ENCODE measurements at places on chromosomes 12 and 14.

DNA sequence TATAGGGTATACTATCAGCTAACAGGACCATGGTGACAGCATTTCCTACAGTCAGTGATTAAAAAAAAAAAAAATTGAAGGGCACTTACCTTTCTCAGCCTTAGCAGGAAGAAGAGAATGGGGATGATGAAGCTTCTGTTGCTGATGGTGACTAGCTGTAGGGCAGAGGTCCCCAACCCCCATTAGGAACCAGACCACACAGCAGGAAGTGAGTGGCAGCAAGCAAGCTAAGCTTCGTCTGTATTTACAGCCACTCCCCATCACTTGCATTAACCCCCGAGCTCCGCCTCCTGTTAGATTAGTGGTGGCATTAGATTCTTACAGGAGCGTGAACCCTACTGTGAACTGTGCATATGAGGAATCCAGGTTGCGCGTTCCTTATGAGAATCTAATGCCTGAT, 91.3 kb upstream of the USP44 start:
- DNase-seq: no peak

- DNase-seq: no peak
These were observed 21.1 kb downstream of the ZFHX2 start for GRCh38 chr14:23530375-23531055.

DNA sequence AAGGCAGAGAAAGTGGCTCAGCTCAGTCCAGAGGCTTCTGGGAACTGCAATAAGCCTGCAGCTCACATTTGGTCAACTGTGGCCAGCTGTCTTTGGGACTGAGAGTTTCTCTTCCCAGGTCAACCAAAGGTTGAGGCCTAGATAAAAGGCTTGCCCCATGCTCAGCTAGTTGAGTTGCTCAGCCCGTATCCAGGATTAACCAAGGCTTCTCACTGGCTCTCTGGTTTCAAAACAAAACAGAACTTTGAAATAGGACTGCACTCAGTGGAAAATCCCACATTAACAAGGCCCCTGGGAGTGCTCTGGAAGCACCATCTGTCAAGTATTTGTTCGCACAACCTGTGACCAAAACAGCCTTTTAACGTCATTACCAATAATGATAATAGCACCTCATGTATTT, 40.3 kb upstream of the NUAK1 start:
- DNase-seq: no peak

DNA sequence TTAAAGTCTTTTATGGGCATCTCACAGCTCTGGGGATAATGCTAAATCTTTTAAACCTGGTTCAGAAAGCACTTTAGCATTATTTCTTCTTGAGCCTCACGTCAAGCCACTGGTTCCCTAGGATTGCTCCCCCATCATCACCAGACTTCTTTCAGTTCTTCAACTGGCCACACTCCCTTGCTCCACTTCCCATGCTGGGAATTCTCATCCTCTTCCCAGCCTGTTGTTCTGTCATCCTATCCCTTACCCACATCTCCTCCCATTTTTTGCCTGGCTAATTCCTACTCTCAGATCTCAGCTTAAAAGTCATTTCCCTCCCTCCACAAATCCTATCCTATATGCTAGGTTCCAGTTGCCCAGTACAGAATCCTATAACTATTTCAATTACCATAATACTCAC, 14.4 kb downstream of the FERMT2 start:
- no peak for DNase-seq

DNA sequence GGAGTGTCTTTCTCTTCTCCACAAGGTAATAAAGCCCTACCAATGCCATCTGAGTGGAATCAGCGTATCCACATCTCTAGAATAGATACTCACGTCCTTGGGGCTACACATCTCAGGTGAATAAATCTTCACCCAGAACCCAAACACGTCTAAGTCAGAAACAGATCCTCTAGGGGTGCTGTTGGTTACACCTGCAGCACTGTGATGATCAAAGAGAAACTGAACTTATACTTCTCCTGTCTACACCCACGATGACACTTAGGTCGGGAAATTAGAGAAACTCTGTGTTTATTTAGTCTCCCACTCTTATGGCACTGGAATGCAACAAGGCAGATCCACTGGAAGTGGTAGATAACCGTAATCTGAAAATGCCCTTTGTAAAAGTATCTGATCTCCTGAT, 46.2 kb downstream of the WIF1 start:
- DNase-seq: no peak

DNA sequence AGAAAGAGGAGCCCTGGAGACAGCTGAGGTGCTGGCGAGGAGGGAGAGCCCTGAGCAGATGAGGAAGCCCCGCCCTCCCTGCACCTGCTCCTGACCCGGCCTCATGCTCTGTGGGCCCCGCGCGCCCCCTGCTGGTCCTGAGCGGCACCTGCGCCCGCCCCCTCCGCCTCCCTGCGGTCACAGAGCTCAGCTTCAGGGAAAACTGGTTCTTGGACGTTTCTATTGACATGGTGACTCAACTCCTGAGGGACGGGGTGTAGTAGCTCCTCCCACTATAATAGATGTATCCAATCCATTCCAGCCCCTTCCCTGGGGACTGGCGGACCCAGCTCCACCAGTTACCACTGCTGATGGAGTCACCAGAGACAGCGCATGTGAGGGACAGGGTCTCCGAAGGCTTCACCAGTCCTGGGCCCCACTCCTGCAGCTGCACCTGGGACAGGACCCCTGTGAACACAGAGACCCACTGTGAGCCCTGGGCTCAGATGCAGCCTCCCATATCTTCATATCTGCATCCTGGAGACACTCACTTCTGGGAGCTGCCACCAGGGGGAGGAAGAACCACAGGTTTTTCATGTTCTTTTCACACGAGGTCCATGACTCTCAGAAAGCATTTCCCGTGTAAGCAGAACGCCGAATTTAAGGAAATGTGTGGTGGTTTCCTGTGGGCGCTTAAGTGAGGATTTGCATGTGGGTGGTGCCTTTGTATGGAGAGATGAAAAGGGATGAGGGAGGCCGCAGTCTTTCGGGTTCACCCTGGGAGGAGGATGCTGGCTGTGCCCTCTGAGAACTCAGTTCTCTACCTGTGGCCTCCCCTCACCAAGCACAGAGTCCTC, 1346.4 kb downstream of the TMEM121 start:
- DNase-seq: peak; percentile 73

DNA sequence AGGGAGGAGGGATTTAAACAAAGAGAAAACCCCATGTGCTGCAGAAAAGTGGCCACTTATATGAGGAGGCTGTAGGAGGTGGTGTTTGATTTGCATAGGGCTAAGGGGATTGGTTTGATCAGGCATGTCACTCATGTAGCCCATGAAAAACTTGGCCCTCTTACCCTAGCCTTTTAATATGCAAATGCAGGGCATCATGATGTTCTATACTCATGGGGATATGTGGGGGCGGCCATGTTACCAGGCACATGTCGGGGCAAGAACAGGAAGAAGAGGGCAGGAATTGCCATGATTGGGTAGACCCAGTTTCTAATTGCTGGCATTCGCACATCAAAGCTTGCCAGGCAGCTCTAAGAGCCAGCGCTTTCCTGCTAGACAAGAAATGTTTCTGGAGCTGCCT, 28.8 kb downstream of the KLRK1 start:
- no peak for DNase-seq

DNA sequence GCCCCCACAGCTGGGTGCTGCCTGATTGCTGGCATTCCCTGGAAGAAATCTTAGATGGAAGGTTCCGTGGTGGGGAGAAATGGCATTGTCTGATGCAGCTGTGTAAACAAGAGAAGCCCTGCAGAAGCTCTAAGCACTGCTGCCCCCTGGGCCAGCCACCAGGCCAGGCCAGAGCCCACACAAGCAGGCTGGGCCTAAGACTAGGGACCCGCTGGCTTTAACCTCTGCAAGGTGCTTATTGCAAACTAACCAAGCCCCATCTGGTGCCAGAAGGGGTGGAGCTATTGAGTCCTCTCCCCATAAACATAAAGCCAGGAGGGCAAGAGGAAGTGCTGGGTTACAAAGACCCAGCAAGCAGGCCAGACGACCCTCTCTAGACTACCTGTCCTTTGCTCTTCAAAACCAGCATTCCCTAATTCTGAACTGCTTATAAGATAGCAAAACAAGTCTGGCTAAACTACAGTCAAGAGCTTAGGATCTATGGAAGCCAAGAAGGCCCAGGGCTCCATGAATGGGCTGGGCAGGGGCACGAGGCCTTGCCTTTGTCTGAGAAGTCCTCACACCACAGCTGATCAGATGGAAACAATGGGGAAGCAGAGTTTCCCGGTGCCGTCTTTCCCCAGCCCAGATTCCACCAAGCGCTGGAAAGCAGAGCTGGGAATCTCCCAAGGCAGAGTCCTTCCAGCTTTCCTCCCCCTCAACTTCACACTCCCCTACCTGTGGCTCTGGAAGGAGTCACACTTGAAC, 28.8 kb downstream of the P2RX4 start:
- no peak for DNase-seq

- no peak for DNase-seq
These were observed 105.1 kb downstream of the GCH1 start for GRCh38 chr14:54797556-54797955.

DNA sequence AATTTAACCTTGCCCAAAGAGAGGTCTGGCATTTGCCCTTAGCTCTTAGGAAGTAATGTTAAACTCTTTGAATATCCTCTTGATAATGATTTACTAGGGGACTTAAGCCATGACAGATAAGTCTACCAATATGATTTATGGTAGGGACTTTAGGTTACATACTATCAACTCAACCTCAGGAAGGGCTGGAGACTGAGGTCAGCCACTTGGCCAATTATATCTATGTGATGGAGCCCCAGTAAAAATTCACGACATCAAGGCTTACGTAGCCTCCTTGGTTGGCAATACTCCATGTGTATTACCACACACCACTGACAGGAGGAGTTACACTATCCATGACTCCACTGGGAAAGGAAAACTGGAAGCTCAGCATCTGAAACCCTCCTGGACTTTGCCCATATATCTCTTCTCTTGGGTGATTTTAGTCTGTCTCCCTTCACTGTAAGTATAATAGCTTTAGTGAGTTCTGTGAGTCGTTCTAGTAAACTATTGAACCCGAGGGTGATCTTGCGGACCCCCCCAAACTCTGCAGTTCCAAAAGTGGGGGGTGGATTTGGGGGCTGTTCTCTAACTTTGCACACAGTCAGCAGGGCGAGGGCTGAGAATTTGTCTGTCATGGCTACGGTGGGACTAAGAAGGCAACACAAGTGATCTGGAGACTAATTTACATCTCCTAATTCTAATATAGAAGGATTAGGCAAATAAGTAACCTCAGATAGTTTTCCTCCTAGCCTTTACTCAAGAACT, 62.3 kb downstream of the R3HDM2 start:
- no peak for DNase-seq

DNA sequence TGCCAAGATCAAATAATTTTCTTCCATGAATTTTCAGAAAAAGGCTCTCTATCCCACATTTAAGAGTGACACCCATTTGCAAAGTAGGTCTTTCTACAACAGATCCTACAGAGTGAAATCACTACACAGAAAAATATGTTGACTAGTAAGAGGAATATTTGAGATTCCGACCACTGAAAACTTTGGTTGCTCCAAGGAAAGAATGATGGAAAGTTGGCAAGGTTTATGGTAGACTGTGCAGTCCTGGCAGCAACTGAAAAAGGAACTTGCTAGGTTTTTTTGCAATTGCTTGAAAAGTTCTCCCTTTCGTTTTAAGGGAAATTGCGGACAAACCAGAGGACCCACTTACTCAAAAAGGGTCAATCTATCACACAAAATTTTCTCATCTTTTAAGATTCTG, 83.1 kb upstream of the TSPAN8 start:
- DNase-seq: no peak

GRCh38 chr14:35949920-35950513, 123.9 kb downstream of the BRMS1L start:
- no peak for DNase-seq

DNA sequence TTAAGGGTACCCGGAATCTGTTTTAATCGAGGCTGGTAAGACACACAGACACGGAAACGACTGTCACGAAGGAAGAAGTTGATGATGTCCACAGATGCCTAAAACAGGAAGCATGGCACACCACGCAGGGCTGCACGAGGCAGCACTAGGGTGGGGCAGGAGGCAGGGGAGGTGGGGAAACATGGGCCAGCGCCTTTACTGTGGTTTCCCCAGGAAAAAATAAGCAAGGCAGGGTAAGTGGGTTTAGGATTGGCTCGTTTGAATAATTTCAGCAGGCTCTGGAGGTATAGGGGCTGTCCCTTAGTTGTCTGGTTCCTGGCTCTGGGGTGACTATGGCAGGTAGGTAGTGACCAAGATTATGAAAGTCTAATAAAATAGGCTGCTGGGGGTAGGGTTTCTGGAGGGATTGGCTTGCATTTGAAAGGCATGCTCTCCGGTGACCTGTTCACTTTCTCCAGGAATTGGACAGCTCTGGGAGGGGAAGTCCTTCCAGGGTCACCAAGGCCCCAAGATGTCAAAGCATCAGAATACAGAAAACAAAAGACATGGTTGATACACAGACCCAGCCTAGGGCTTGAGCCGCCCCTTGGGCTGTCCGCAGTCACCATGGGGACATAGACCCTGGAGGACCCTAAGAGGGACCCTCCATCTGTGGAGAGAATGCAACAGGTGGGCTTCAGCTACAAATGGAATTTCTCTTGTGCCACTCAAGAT, 35.3 kb downstream of the MAP1LC3B2 start:
- DNase-seq: no peak

DNA sequence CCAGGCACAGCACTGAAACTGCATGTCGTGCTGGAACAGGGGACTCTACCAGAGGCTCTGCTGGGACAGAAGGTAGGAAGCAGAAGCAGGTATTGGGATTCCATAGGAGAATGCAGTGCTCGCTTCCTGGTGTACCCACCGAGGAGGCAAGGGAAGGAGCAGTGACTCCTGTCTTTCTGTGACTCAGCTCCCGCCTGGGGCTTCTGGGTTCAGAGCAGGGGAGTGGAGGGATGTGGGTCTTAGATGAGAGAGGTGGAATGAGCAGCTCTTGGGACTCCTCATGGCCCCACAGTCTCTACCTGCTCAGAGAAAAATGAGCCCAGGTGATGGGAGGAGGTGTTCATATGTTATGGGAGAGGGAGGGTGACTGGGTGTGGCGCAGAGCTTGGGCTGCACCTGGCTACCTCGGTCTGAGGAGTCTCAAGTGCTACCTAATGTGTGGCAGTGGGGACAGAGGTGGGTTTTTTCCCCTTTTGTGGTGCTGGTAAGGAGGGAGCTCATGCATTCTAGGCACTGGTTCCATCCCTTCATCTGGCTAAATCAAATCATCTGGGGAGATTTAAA, 26.3 kb downstream of the WNT5B start:
- no peak for DNase-seq

- no peak for DNase-seq
These were observed 7.4 kb upstream of the OR6J1 start for GRCh38 chr14:22651586-22651985.

- peak; percentile 26 for DNase-seq
These were observed 105.7 kb downstream of the GCH1 start for GRCh38 chr14:54796961-54797360.

GRCh38 chr12:10558301-10558700, 52.6 kb downstream of the EIF2S3B start:
- no peak for DNase-seq

DNA sequence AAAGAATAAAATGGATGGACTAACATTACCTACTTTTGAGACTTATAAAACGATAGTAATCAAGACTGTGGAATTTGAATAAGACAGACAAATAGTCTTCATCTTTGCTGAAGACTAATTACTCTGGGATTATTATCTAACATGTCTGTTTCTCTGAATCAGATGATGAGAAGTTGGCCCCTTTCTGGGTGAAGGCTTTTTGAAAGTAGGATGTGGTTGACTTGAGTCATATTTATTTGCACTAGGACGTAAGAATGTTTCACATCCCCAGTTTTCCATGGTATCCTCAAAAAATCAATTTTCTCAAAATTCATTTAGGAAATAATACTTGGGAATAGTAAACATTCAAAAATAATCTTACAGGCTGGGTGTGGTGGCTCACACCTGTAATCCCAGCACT, 31.8 kb downstream of the PKP2 start:
- DNase-seq: no peak

- DNase-seq: no peak
These were observed 119.8 kb downstream of the SINHCAF start for GRCh38 chr12:31206038-31206670.
